ENCODE measurements at places on chromosomes 1 and 21. TPM values are rescaled to one million over a fixed set of nuclear protein-coding genes. Genes with fewer than 3 reads are reported as not detected.

DNA sequence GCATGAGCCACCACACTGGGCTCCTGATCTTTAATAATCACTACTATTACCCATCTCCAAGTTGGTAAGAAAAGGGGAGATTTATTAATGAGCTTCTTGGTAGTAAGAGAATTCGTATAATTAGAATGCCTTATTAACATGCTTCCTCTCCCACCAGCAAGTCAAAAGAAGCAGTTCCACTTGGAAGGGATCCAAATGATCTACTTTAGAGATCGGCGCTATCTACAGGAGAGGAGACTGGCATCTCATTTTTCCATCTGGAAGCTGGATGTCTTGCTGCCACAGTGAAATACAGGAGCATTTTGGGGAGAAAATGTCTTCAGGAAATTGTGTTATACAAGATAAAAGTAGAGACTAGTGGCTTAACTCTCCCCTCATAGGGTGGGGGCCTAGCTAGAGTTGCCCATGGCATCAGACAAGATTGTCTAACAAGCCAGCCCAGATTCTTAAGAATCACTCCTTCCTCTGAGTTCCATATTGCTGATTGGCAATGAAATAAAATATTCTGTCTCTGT, 33.6 kb upstream of the CAMSAP2 start:
- DNase-seq: no peak

DNA sequence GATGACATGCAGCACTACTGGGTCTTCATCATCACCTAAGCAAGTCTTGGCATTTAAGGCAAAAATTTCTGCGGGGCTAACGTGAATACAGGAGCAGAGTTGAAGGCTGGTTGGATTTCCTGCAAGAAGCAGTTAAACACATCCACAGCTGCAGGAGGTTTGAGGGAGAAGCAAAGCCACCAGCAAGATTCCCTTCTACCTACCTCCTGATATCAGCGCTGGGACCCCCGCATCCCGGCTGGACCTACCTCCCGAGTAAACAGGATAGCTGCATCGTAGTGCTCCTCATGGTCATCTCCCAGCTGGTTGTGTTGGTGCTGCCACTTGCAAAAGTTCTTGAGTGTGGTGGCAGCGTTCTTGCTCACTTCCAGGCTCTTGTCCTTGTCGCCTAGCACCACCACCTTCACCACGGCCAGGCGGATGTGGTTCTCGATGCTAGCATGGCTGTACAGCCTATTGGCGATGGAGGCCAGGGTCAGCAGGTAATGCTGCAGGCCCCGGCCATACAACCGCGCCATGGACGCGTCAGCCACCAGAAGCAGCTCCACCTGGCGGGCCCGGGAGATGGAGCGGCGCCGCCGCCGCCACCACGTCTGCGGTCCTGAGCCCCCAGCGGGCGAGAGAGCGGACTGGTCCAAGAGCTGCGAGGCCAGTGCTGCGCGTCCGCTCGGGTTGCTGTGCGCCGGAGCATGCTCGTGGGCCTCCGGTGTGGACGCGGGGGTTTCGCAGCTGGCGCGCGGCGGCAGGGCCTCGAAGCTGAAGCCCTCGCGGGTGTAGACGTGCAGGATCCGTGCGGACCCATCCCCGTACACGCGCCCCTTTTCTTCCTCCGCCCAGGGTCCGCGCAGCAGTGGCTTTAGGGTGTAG, 1.6 kb downstream of the ADAMTS5 start:
- DNase-seq: no peak

DNA sequence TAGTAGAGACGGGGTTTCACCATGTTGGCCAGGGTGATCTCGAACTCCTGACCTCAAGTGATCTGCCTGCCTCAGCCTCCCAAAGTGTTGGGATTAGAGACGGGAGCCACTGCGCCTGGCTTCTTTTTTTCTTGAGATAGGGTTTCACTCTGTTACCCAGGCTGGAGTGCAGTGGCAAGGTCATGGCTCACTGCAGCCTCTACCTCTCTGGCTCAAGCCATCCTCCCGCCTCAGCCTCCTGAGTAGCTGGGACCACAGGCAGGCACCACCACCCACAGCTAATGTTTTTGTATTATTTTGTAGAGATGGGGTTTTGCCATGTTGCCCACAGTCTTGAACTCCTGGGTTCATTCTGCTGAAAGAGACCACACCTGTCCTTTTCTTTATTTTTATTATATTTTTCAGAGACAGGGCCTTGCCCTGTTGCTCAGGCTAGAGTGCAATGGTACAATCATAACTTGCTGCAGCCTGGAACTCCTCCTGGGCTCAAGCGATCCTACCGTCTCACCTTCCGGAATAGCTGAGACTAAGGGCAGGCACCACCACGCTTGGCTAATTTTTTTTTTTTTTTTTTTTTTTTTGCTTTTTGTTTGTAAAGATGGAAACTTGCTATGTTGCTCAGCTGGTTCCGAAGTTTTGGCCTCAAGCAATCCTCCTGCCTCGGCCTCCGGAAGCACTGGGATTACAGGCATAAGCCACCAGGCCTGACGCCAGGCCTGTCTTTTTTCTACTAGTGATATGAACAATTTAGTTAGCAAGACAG, 3.1 kb downstream of the LMNA start:
- no peak for DNase-seq

DNA sequence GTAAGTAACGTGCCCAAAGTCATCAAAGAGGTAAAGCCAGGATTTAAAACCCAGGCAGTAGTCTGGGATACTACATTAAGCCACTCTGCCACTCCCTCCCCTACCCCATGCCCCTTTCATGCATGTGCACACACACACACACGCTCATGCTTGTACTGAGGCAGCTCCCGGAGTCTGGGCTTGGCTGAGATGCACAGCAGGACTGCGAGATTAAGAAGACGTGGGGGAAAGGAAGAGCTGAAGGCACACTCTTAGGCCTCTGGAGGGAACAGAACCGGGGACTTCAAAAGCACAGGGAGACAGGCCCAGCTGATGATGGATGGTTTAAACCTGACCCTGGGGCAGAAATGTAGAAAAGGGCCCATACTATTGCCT, 98.3 kb downstream of the GLIS1 start:
- DNase-seq: no peak

- no peak for DNase-seq
Observed at GRCh38 chr21:46091118-46091517, 6.8 kb upstream of the COL6A2 start.

ORC1 gene
- total RNA-seq: 8.3 TPM

- no peak for DNase-seq
Observed at GRCh38 chr1:224637936-224638335, 21.8 kb downstream of the CNIH3 start.

FAM229A gene
- total RNA-seq: 3.6 TPM

DNA sequence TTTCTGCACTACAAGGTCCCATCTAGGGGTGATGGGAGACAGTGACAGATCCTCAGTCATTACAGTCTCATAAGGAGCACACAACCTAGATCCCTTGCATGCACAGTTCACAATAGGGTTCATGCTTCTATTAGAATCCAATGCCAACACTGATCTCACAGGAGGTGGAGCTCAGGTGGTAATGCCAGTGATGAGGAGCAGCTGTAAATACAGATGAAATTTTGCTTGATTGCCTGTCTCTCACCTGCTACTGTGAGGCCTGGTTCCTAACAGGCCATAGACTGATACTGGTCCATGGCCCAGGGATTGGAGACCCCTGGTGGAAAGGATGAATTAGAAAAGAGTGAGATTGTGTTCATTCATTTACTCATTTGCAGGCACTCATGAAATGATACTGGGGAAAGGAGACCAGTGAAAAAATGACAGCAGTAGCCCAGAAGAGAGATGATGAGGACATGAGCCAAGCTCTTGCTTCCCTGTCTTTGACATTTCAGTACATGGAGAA, 251.6 kb upstream of the DUSP10 start:
- no peak for DNase-seq

DNA sequence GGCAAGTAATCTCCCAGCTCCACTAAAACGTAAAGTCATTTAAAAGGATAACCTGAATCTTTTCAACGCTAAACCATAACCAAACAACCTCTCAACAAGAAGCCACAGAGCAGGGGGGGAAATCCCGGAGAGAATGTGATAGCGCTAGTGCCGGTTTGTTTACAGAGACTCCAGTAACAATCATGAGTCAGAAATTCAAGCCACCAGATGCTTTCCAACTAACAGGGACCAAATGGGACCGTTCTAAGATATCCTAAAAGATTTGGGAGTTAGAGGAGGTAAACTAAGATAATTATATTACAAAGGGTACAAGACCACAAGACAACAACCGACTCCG, 825 bp downstream of the DCAF8 start:
- peak; percentile 68 for DNase-seq

ADORA1 gene
- total RNA-seq: 0.17 TPM

ATP6V1G3 gene
- total RNA-seq: not detected

DNA sequence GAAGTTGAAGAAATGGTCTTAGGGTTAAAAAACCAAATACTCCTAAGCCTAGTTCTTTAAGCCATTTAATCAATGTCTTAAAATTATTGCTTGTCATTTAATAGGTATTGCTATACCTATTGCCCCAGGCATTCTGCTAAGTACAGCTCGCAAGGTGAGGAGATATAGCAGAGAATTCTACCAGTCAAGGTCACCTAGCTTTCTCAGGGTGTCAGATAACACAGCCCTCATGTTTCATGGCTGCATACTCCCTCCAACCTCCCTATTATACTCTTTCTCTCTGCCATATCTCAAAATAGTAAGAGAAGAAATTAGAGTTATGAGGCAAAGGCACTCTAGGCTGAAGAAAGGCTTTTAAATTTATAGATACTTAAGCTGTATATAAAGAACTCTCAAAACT, 68.4 kb upstream of the GPR88 start:
- DNase-seq: no peak

DNA sequence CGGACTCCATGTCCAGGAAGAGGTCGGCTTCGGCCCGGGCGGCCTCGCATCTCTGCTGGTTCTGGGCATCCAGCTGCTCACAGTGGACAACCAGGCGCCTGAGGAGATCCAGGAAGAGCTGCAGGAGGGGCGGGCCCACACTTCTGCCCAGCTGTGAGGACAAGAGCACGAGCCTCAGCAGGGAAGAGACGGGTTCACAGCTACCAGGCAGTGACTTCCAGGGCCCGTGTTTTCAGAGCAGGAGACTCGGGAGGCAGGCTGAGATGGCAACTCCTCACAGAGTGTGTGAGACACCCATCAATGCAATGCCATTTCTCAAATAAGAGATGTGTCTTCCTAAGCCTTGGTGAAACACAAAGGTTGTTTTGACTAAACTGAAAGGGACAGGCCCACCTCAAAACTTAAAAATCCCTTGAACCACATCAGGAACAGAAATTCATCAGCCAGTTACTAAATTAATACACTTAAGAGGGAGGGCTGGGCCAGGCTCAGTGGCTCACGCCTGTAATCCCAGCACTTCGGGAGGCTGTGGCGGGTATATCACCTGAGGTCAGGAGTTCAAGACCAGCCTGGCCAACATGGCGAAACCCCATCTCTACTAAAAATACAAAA, 43.4 kb downstream of the URB1 start:
- no peak for DNase-seq

GRCh38 chr1:235709018-235709417, 59.4 kb upstream of the GNG4 start:
- no peak for DNase-seq

- no peak for DNase-seq
Observed at GRCh38 chr1:30845904-30846290, 62.7 kb downstream of the SDC3 start.

DNA sequence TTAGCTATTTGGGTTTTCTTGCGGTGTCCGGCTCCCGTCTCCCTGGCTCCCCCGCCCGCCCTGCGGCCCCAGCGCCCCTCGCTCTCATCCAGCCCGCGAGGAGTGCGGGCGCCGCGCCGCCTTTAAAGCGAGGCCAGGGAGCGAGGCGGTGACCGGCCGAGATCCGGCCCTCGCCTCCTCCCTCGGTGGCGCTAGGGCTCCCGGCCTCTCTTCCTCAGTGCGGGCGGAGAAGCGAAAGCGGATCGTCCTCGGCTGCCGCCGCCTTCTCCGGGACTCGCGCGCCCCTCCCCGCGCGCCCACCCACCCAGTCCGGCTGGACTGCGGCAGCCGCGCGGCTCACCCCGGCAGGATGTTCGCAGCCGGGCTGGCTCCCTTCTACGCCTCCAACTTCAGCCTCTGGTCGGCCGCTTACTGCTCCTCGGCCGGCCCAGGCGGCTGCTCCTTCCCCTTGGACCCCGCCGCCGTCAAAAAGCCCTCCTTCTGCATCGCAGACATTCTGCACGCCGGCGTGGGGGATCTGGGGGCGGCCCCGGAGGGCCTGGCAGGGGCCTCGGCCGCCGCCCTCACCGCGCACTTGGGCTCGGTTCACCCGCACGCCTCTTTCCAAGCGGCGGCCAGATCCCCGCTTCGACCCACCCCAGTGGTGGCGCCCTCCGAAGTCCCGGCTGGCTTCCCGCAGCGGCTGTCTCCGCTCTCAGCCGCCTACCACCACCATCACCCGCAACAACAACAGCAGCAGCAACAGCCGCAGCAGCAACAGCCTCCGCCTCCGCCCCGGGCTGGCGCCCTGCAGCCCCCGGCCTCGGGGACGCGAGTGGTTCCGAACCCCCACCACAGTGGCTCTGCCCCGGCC, 492 bp downstream of the HLX start:
- no peak for DNase-seq

CELA3A gene
- total RNA-seq: not detected

DNA sequence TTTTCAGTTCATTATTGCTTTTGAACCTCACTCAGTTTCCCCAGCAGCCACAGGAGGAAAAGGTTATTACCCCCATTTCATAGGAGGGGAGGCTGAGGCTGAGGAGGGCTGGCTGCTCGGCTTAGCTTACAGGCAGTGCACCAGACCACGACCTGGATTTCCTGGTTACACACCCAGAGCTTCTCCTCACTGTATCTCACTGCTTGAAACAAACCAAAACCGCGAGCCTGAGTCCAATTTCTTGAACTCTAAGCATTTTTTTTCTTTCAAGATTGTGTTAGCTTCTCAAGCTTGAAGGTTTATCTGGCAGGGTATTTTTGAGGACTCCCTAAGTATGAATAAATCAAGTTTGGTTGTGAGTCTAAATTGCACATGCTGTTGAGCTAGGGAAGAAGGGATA, 188.9 kb upstream of the EDN2 start:
- no peak for DNase-seq

GRCh38 chr1:181930187-181930586, 131.3 kb downstream of the ZNF648 start:
- no peak for DNase-seq

GRCh38 chr1:1853593-1854257, 37.2 kb downstream of the GNB1 start:
- no peak for DNase-seq

GRCh38 chr1:925561-926421, 2.1 kb downstream of the SAMD11 start:
- DNase-seq: no peak

DNA sequence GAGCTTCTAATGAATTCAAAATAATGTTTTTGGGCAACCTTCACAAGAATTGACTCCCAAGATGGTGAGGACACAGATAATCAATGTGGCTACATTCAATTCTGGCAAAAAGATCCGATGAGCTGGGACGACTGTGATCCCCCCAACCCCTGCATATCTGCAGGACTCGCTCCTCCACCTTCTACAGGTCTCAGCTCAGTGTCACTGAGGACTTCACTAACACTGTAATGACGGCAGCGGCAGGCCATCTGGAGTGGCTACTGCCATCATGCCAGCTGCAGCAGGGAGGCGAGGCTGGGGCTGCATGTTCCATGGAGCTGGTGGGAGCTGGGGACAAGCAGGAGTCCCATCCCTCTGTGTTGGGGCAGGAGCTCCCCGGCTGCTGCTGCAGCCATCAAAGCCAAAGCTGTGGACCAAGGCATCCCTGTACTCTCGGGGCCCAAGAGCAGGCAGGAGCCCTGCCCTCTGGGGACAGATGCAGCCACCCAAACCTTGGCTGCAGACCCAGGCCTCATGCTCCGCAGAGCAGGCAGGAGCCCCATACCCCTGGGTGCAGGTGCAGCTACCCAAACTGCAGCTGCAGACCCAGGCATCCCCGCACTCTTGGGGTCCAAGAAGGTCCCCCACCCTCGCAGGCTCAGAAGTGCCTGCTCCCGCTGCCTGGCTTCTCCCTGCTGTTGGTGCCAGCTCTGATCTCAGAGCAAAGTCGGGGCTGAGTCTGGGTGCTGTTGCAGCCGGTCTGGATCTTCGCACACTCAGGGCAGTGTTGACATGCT, 12.2 kb upstream of the DHRS3 start:
- DNase-seq: no peak

All from NCI-H460 (cell line).